ENCODE measurements at places on chromosomes 3 and 15. TPM values are rescaled to one million over a fixed set of nuclear protein-coding genes. Genes with fewer than 3 reads are reported as not detected.

The KBTBD13 gene
- not detected for total RNA-seq

The RASGRP1 gene
- total RNA-seq, result 121 TPM

The MED12L gene
- 1.8 TPM for total RNA-seq

The TTC21A gene
- total RNA-seq, result 3.5 TPM

The CHRM5 gene
- not detected for total RNA-seq

The SLC9C1 gene
- total RNA-seq, result not detected

The GOLGA6D gene
- total RNA-seq, result 0.10 TPM

The FETUB gene
- not detected for total RNA-seq

The MST1R gene
- 0.63 TPM for total RNA-seq

The SPESP1 gene
- not detected for total RNA-seq

The GOLGA8Q gene
- not detected for total RNA-seq

The POLQ gene
- total RNA-seq, result 0.23 TPM

The SPATA12 gene
- total RNA-seq, result not detected

The MKRN3 gene
- total RNA-seq, result 0.55 TPM

The ZIC1 gene
- total RNA-seq, result not detected

The HGD gene
- 2.8 TPM for total RNA-seq

The TRIM42 gene
- not detected for total RNA-seq

The LRRC2 gene
- 0.52 TPM for total RNA-seq

The AGBL1 gene
- total RNA-seq, result not detected

The ZBED2 gene
- 0.13 TPM for total RNA-seq

The UBE3A gene
- total RNA-seq, result 109 TPM

The DUOXA2 gene
- total RNA-seq, result not detected

The ACTC1 gene
- total RNA-seq, result not detected

The CHRNA7 gene
- 0.20 TPM for total RNA-seq

The TMEM40 gene
- 2.8 TPM for total RNA-seq

The TM4SF18 gene
- total RNA-seq, result not detected

The SLC22A13 gene
- total RNA-seq, result 0.32 TPM

The TNFSF10 gene
- total RNA-seq, result 8.3 TPM

Data from T-helper 17 cell (primary cell).